Purkinje cell (primary cell): ENCODE measurements at places on chromosomes 1 and 21. TPM values are rescaled to one million over a fixed set of nuclear protein-coding genes. Genes with fewer than 3 reads are reported as not detected.

Gene RNU1-2
- not detected in 2 replicates for polyA plus RNA-seq

Gene FRRS1
- polyA plus RNA-seq: not detected in 2 replicates

Gene PPIAL4G
- 0.38 TPM in 1 of 2 replicates, not detected in the other for polyA plus RNA-seq

Gene ZNF593OS
- not detected in 2 replicates for polyA plus RNA-seq

Gene NTNG1
- 4.9 and 9.0 TPM in 2 replicates for polyA plus RNA-seq

Gene ANGPTL7
- not detected in 2 replicates for polyA plus RNA-seq

Gene ADORA3
- 0.49 TPM in 1 of 2 replicates, not detected in the other for polyA plus RNA-seq

Gene C1orf185
- polyA plus RNA-seq: not detected in 2 replicates

Gene LCE1A
- not detected in 2 replicates for polyA plus RNA-seq

Gene MRPL9
- 68.3 and 96.2 TPM in 2 replicates for polyA plus RNA-seq

Gene TTC24
- not detected in 2 replicates for polyA plus RNA-seq
